ENCODE measurements at places on chromosomes 12 and 14.
A peak's percentile ranks its signal among the peaks of the same experiment; 100 is the strongest.

DNA sequence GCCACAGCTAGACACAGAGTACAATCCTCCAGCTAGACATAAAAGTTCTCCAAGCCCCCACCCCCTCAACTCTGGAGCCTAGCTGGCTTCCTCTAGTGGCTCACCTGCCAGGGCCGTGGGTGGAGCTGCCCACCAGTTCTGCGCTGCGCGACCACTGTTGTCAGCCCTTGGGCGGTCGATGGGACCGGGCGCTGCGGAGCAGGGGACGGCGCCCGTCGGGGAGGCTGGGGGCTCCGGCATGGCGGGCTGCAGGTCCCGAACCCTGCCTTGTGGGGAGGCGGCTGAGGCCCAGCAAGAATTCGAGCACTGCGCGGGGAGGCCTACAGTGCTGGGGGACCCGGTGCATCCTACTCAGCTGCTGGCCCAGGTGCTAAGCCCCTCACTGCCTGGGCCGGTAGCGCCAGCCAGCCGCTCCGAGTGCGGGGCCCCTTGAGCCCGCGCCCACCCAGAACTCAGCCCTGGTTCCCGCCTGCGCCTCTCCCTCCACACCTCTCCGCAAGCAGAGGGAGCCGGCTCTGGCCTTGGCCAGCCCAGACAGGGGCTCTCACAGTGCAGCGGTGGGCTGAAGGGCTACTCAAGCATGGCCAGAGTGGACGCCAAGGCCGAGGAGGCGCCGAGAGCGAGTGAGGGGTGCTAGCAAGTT, 51.0 kb downstream of the RTN1 start:
- no peak for DNase-seq

GRCh38 chr14:92956961-92957360, 34.0 kb downstream of the CHGA start:
- no peak for DNase-seq

GRCh38 chr12:46024099-46024498, 33.7 kb upstream of the SCAF11 start:
- DNase-seq = peak; percentile 14

DNA sequence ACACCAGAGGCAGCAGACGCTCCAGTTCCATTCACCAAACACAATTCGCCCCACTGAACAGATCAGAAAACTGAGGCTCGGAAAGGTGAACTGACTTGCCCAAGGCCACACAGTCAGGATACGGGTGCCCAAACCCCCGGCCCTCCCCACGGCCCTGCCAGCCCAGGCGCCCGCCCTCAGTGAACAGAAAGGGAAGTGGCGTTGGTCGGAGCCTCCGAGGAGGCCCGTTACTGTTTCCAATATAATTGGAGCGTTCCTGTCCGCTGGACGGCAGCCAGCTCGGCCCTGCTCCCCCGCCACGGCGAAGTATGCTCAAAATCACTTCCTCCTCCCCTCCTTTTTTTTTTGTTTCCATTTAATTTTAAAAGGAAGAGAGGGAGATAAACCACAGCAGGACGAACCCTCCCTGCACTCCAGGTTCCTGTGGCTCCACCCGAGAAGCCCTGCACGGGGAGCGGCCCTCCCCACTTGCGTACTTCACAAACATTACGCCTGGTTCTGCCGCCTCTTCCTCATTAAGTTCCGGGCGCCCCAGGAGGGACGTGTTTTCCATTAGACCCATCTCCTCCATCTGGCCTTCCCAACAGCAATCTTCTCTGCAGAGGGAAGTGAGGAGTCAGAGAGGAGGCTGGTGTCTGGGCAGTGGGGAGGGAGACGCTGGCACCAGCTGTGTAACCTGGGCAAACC, 61.1 kb downstream of the NCOR2 start:
- peak; percentile 41 for DNase-seq

DNA sequence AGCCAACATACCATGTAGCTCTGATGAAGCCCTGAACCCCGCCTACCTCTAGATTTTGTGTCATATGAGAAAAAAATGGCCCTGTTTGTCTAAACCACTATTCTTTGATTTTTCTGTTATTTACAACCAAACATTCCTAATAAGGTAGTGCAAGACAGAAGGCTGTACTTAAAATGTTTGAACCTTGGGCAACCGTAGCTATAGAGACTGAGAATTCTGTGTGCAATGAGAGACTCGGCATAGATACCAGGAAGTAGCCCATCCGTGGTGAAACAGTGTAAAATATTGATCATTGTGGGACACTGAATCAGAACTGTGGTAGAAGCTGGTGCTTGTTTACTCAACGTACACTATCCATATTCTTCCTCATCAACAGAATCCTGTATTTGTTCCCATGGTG, 86.5 kb upstream of the TMCC3 start:
- no peak for DNase-seq

DNA sequence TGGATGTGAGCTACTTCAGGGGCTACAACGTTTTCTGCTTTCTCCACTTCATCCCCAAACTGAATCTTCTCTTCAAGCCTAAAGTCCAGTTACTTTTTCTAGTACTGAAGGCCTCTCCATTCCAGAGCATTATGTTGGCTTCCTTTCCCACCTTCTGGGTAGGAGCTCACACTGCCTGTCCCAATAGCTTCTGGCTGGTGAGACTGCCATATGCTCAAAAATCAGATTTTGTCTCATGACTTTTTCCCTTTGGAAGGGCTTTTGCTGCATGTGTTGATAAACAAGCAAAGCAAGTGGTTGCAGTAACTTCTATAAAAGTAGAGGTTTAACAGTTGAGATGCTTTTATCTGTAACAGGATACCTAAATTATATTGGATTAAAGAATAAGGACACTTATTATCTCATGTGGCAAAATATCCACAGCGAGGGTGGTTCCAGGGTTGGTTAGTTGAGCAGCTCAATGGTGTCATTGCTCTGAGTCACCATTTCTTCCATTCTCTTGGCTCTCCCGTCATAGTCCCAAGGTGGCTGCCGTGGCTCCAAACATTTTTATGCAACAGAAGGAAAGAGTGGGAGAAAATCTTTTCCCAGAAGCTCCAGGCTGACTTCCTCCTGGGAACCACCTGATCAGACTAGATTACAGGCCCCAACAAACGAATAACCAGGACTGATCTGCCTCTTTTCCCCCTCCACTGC, 15.1 kb upstream of the PPFIBP1 start:
- DNase-seq = no peak

DNA sequence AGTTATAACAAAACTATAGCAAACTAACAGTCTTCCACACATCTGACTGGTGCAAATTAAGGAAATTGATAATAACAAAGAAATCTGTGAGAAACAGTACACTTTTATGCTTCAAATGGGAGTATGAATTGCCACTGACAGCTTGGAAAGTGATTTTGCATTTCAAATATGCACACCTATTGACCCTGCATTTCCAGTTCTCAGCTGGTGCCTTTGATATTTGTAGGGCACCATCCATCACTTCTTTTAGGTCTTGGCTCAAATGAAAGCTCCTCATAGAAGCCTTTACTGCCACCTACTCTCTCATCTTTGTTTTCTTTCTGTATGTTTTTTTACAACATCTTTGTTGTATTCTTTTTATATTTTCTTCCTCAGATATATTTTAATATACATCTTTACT, 125.1 kb downstream of the ST8SIA1 start:
- DNase-seq = no peak

DNA sequence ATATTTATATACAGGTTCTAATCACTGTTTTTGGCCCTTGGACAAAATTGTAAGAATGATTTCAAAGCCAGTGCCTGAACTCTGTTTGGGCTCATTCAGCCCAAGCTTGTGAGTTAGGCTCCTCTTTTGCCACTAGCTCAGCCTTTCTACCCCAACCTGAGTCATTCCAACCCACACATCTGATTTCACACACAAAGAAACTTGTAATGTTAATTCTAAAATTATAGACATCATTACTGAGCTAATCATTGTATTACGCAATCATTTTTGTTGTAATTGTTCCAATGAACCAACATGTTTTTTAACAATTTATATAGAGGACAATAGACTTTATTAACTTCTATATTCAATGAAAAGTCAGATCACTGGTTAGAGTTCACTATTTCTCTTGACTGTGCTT, 441.1 kb downstream of the ETNK1 start:
- DNase-seq = no peak

- DNase-seq = peak; percentile 90
These were observed 180.8 kb downstream of the EFCAB11 start for GRCh38 chr14:89773644-89774316.

GRCh38 chr14:60300019-60300418, 51.0 kb downstream of the PPM1A start:
- DNase-seq = no peak

DNA sequence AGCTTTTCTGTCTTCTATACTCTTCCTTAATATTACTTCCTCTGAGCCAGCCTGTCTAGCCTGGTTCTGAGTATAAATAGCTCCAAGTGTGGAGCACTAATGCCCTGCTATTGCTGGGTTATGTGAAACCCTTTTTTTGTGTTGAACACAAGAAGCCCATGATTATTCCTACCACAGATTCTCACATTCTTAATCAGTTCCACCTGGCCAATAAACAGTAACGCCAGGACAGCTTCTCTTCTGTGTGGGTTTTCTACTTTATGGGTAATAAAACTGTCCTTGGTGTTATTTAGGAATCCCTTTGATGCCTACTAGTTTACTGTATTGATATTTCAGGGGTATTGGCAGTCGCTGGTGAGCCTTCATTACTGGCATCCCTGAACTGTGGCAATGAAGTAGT, 48.9 kb upstream of the LRIG3 start:
- DNase-seq = no peak

DNA sequence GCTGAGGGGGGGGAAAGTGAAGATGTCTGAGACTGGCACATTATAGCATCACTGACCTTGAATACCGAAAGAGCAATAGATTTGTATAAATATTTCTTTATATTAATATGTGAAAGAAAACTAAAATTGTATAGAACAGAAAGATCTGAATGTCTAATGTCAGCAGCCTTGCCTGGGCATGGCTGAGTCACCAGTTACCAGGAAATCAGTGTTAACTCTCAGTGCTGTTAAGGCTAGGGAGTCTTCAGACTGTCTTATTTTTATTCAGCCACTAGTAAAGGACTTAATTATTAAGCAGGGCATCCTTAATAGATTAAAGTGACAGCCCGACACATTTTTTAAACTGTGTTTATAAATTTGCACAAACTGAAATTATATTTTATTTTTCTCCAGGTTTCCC, 122.9 kb upstream of the AEBP2 start:
- no peak for DNase-seq

DNA sequence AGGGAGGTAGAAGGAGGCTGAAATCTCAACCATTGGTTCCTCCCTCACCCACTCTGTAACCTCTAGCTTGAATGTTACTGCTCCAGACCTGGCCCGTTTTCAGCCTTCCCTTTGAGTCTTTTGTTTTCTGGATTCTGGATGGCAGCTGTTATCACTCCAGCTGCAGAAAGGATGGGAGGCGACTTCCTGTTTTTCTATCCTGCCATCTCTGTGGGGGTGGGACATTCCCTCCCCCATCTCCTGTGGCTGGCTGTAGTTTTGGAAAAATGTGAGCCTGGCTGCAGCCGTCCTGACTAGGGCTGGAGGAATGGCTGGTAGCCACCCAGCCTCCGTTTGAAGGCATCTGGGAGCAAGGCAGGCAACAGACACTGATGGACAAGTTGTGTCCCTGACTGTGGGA, 2.9 kb upstream of the PPFIBP1 start:
- peak; percentile 91 for DNase-seq

DNA sequence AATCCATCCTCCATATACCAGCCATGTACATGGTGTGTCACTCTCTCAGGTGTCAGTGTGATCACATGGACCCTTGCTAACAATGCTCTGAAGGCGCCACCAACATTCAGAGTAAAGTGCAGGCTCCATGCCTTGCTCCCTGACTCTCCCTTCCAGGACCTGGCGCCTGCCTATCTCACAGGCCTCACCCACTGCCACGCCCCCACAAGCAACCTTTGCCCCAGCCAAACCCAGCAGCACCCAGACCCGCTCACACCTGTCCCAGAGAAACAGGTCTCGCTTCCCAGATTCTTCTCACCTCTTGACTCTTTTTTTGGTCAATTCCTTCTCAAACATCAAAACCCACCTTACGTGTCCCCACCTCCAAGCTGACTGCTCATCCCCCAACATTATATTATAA, 52.3 kb downstream of the KCNK10 start:
- peak; percentile 25 for DNase-seq

DNA sequence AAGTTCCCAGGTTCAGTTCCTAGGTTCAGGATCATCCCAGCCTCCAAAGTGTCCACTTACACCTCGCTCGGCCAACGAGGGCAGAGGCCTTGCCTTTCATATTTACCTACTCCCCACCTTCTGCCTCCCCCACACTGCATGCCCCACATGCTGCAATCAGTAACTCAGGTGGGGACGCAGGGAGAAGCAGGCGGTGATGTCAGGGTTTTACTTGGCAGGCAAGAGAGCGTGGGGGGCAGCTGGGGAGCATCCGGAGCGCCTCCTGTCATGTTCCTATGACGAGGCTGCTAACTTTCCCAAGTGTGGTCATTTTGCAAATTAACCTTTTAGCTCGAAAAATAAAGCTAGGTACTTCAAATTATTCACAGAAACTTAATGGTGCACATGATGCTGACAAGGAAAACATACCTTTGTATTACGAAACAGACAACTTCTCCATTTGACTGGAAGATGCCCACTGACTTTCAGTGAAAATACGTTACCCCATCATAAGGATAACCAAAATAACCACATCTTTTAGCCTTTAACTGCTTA, 53.8 kb downstream of the SETD3 start:
- no peak for DNase-seq

DNA sequence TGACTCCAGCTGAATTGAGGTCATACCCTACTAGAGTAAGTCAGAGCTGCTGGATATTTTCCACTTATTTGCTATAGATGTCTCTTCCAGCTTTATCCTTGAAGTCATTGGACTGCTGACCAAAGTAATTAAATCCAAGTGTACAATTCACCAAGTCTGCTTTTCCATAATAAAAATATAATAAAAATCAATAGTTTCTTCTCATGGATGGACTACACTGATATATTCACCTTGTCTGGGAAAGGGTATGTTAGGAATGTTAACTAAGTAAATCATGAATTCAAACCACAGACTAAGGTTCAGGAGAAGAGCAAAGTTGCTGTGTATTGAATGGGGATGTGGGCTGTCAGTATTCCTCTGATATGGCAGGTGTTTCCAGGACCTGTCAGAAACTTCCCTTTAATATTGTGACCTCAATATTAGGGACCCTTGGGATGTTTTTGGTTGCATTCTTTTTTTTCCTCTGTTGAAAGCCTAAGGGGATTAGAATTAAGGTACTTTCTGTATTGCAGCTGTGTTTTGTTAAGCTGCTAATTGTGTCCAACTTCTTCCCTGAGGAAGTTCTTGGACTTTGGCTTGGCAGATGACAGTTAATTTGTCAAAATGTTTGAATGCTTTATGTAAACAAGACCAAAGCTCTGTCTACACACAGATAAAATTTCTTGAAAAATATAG, 284.0 kb downstream of the ATP23 start:
- DNase-seq = no peak

GRCh38 chr14:93309427-93309966, 23.3 kb downstream of the BTBD7 start:
- DNase-seq = no peak

GRCh38 chr12:94538318-94538717, 78.7 kb upstream of the CEP83 start:
- no peak for DNase-seq
